Astrocyte of the spinal cord (primary cell): ENCODE measurements at places on chromosomes 6 and 20.

DNA sequence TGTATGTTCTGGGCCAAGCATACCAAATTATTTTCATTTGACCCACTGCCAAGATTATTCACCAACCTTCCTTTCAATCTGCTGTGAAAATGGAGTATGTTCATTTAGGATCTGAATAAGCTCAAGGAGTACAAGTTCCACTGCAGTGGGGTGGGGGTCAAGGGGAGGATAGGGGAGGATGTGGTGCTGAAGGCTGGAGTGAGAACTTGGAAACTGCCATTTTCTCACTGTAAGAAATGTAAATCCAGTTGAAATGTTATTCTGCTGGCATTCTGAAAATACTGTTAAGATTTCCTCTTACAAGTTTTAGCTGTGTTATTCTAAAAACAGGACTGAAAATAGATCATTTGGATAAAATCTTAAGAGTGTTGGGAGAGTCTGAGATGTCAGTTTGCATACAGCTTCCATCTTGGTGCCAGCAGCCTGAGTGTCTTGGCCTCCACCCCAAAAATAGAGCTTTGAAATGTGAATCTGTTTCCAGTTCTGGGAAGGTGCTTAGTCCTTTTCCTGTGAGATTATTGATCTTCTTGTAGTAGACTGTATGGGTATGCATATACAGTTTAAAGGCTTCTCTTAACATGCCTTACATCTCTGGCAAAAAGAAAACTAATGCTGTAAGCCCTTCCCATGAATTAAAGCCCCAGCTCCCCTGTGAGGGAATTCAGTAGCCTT is 84.3 kb downstream of the CTNNBL1 start:
- DNase-seq: peak; percentile 13

GRCh38 chr6:16318538-16318937 is 80.2 kb downstream of the GMPR start:
- peak; percentile 91 for DNase-seq

- DNase-seq: no peak
Observed at GRCh38 chr20:2889797-2890196, 16.5 kb downstream of the PTPRA start.

DNA sequence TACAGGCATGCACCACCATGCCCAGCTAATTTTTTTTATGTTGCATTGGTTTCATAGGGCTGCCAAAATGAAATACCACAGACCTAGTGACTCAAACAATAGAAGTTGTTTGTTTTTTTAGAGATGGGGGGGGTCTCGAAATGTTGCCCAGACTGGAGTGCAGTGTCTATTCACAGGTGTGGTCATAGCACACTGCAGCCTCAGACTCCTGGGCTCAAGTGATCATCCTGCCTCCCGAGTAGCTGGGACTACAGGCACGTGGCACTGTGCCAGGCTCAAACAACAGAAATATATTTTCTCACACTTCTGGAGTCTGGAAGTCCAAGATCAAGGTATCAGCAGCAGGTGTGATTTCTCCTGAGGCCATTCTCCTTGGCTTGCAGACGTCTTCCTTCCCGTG is 6.6 kb upstream of the SLC16A10 start:
- DNase-seq: no peak

DNA sequence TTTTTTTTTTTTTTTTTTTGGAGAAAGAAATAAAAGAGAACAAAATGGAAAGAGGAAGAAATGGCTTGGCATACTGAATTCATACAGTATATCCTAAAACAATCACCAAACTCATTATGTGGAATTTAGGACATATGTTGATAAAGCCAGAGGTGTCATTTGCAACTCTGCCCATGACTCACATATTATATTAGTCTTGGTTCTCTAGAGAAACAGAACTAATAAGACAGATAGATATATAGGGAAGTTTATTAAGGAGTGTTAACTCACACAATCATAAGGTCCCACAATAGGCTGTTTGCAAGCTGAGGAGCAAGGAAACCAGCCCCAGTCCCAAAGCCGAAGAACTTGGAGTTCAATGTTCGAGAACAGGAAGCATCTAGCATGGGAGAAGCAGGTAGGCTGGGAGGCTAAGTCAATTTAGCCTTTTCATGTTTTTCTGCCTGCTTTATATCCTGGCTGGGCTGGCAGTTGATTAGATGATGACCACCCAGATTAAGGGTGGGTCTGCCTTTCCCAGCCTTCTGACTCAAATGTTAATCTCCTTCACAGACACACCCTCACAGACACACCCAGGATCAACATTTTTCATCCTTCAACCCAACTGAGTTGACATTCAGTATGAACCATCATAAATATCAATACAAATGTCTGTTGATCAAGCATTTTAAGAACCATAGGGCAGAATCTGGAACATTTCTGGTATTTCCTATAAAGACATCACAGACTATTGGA is 102.3 kb downstream of the UBE3D start:
- DNase-seq: no peak

DNA sequence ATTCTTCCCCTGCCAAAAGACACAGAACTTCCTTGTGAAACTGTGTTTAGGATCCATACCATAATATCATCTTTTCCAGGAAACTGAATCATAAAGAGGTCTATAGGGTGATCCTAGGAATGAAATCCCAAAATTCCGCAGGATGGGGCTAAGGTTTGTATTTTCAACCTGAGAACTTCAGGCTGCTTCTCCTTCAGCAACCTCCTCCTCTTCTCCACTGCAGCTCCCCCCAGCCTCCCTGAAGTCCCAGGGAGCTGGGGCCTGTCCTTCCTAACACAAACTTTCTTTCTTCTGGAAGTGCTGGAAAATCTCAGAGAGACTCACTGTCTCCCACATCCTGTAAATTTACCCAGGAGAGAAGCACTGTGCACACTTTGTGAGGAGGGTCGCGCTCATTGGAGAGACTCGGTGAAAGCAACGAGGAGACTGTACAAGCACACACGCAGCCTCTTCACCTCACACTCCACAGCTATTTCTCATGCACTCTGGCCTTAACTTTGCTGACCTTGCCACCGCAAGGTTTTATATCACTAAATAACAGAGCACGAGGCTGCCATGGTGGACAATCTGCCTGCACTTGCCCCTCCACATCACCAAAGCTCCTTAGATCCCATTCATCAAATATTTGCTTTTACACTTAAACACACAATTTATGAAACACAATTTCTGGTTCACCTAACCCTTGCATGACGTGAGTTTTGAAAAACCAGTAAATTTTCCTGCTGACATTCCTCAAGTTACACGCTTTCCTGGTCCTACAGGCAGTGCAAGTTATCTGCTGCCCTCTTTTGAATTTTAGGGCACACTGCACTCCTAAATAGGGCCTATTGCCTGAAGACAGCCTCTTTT is 14.3 kb downstream of the ID4 start:
- DNase-seq: peak; percentile 79

DNA sequence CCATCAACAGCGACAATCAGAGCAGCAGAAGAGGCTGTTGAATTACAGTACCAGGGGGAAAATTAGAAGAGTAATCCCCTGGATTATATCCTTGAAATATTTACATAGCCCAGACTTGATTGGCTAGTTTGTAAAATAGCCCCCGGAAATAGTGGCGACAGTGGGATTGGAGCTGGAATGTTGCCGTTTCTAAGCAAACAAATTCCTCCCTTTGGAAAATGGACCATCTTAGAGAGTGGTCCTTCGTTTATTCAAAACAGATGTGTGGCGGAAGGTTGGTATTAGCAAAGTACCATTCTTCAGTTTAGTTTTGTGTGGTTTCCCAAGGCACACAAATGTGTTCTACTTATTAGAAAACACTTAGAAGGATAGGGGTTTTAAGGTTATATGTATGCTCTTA is 4.5 kb upstream of the EPB41L2 start:
- no peak for DNase-seq

DNA sequence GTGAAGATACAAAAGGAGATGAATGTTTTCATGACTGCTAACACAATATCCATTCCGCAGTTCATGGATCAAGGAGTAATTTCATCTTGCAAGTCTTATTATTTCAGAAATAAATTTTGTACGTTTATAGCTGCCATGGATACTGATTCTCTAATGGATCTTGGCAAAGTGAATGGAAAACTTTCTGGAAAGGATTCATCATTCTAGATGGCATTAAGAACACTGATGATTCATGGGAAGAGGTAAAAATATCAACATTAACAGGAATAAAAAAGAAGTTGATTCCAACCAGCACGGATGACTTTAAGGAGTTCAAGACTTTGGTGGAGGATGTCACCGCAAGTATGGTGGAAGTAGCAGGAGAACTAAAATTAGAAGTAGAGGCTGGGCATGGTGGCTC is 2.8 kb downstream of the HUS1B start:
- no peak for DNase-seq

GRCh38 chr6:492816-493414 is 101.4 kb downstream of the IRF4 start:
- DNase-seq: no peak

DNA sequence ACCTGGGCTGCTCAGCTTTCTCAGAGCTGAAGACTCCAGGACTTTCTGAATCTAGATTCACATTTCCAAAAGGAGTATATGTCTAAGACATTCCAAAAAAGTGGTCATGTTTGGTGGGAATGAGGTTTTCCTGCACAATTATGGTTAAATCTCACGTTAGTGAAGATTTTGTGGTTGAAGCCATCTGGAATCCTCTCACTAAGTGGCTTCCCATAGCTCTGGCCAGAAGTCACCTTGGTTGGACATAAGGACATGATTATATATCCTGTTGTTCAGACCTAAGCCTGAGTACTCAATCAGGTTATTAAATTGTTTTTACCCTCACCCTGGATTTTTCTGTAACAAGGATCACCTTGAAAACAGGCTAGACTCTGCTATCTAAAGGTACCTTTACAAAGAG is 176.1 kb upstream of the PLN start:
- no peak for DNase-seq

- DNase-seq: no peak
Observed at GRCh38 chr20:33202451-33202850, 14.7 kb upstream of the BPIFA3 start.

- no peak for DNase-seq
Observed at GRCh38 chr20:37220731-37221130, 40.9 kb downstream of the GHRH start.

DNA sequence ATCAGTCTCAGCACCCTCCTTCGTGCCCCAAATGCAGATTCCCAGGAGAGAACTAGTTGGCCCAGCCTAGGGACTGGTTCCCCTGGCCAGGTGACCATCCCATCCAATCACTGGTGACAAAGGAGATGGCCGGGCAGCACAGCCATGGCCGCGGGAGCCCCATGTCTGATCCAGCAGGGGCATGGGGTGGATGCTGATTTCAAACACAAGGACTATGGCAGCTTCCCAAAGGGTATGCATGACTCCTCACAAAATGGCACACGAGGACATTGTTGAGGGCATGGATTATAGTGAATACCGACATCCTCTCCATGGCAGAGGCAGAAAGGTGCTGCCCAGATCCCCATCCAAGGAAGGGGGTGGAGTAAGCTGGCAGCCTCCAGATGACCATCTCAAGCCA is 9.9 kb upstream of the LSM14B start:
- no peak for DNase-seq

GRCh38 chr6:49462071-49462470 is 982 bp downstream of the MMUT start:
- no peak for DNase-seq

- DNase-seq: no peak
Observed at GRCh38 chr6:40442591-40442990, 144.6 kb downstream of the LRFN2 start.

DNA sequence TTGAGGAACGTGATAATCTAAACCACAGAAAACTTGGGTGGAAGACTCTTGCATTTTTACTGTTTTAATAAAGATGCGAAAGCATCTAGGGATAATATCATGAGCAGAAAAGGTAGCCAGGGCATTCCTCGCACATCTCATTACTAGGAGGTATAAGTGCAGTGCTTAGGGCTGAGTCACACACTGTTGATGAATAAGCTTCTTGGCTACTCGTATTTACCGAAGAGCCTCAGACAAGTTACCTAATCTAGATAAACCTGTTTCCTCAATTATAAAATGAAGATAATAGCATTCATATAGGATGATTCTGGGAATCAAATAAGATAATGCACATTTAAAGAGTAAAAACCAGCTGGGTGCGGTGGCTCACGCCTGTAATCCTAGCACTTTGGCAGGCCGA is 780 bp upstream of the KIAA0319 start:
- DNase-seq: no peak

DNA sequence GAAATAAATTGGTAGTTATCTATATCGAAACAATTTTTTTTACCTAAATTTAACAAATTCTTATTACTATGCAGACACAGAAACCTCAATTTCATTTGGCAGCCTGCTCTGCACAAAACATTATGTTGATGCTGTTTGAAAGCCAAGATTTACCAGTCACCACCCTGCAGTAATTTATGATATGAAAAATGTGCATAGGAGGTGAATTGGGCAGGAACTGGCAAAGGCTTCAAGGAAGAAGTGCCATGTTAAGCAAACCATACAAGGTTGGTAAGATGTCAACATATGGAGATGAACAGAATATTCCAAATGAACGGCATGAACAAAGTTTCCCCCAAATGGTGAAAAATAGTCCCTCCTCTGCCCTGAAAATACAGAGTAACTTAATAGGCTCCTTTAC is 54.2 kb upstream of the TAB2 start:
- no peak for DNase-seq

GRCh38 chr6:37125774-37126492 is 44.0 kb upstream of the PIM1 start:
- DNase-seq: no peak

GRCh38 chr20:59994697-59995122 is 36.5 kb downstream of the CDH26 start:
- no peak for DNase-seq

DNA sequence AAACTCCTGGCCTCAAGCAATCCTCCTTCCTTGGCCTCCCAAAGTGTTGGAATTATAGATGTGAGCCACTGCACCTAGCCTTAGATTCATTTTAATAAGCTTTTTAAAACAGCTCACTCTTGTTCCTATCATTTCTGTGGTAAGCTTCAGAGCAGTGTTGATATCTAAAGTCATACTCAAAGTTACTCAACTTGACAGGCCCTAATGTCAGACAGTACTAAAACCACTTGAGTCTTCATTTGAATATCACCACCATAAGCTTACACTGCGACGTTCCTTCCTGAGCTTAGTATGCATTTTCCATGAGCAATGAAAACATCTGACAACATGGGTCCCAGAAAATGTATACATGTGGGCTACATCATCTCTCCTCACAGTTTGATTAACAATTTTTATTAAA is 6.0 kb downstream of the FUCA2 start:
- no peak for DNase-seq

- DNase-seq: no peak
Observed at GRCh38 chr20:56978475-56978874, 288.0 kb downstream of the BMP7 start.

DNA sequence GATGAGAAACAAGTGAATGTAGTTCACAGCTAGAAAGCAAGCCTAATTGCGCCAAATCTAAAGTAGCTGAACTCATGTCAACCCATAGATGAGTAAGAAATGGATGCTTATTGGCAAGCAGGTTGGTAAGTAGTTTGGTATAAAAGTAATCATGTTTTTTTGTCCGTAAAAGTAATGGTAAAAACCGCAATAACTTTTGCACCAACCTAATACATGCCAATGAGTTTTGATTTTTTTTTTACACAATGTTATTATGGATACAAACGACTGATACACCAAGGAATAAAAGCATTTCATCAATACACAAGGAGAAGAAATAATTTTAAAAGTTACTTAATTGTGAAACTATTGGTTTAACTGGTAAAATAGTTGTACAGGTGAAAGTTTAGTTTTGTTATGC is 977.5 kb downstream of the EYS start:
- DNase-seq: no peak

GRCh38 chr6:170552765-170553533 is at the start of gene PSMB1:
Gene PSMB1, minus strand, starts transcription at chr6:170553307. Its CDS starts 65 bp downstream, at chr6:170553242.
- DNase-seq: peak; percentile 96
